ENCODE measurements at places on chromosomes 1 and 21.
A peak's percentile ranks its signal among the peaks of the same experiment; 100 is the strongest.

DNA sequence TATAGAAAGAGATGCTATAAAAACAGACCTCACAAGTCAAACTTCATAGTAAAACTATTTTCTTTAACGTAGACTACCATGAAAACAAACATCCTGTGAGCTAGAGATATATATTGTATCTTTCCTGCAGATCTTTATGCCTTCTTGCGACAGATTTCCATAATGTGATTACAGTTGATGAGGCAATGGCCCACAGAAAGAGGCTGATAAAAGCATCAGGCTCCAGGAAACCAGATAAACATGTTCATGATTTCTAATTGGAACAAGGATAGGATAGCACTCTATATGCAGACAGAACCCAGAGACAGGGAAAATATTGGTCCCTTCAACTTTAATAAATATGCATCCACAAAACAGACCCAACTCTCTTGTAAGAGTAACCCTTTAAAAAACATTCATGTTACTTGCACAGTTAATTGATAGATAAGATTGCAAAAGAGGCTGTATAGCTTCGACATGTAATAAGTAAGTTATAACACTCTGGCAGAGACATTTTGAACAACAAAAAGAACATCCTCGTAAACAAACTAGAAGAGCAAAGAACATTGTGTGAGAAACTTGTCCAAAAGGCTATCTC lies 329.4 kb downstream of the AGBL4 start:
- DNase-seq: no peak

- no peak for DNase-seq
These were observed 16.4 kb upstream of the CHODL start for GRCh38 chr21:18228060-18228739.

DNA sequence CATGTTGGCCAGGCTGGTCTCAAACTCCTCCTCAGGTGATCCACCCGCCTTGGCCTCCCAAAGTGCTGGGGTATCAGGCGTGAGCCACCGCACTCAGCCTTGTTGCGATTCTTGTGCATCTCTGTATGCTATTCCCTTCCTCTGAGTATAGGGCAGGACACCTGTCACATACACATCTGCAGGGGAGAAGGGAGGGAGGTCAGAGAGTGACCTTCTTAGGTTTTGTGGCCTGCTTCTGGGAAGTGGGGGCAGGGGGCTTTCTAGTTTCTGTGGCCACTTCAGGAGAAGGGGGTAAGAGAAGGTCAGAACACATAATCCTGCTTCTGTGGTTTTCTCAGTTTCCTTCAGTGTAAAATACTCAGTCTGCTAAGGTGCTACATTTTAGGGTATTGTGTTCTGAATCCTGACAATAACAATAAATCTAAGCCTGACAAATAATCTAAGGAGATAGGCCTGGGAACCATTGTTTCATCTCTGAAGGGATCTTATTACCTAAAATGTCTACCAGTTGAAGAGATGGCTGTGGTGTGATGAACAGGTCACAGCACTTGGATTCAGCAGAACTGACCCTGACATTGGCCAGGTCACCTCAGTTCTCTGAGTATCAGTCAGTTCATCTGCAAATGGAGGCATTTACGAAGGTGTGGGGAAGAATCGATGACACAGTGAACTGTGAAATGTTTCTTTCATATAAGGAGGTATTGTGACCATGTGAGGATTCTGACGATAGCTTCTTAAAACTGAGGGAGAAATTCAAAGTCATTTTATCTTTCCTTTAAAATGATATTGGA lies 212.6 kb upstream of the L1TD1 start:
- no peak for DNase-seq

DNA sequence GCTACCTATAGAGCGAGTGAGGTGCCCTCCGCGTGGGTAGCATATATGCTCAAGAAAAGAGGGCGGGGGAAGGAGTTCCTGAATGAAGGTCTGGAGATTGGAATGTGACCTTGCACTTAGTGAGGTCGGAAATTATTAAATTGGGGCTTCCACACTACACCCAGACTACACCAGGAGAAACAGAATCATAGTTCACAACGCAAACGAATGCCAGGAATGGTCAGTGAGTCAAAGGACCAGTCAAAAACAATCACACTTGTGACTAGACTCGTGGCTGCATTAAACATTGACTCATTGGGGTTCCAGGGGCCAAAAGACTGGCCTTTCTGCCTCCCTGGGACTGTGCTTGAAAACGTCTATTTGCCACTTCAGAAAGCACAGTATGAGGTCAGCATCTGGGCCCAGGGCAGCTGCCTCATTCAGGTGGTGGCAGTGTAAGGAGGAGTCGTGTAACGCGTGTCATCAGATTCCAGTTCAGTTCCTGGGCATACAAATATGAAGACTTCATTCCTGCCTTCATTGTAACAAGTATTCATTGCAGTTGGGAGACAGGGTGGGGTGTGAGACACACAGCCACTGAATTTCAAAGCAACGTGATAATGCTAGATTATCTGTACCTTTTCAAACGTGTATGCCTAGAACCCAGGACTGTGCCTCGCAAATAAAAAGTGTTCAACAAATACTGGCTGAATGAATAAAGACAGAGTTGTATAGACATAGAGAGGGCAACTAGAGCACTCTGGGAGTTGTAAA lies at the start of gene YOD1:
Gene YOD1, minus strand, starts transcription at position 18 of the 753 bp plus-strand sequence. CDS start 178 bp downstream, outside the sequence.
- no peak for DNase-seq

GRCh38 chr21:41712201-41712600 lies 54.7 kb downstream of the RIPK4 start:
- no peak for DNase-seq

DNA sequence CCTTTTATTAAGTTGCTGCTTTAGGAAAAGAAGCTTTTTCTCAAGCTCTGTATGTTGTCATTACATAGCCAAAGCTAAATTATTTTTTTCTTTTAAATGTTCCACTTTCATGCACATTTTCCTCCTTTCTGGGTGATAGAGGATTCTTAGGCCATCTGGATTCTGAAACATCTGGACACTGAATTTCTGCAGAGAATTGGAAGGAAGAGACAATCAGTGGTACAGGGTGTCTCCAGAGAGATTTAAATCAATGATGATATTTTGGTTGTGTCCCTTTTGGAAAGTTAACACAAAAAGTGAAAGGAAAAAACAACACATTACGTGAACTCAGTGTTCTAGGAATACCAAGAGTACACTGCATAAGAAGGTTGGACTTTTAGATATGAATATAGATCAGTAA lies 211.4 kb upstream of the PKN2 start:
- no peak for DNase-seq

DNA sequence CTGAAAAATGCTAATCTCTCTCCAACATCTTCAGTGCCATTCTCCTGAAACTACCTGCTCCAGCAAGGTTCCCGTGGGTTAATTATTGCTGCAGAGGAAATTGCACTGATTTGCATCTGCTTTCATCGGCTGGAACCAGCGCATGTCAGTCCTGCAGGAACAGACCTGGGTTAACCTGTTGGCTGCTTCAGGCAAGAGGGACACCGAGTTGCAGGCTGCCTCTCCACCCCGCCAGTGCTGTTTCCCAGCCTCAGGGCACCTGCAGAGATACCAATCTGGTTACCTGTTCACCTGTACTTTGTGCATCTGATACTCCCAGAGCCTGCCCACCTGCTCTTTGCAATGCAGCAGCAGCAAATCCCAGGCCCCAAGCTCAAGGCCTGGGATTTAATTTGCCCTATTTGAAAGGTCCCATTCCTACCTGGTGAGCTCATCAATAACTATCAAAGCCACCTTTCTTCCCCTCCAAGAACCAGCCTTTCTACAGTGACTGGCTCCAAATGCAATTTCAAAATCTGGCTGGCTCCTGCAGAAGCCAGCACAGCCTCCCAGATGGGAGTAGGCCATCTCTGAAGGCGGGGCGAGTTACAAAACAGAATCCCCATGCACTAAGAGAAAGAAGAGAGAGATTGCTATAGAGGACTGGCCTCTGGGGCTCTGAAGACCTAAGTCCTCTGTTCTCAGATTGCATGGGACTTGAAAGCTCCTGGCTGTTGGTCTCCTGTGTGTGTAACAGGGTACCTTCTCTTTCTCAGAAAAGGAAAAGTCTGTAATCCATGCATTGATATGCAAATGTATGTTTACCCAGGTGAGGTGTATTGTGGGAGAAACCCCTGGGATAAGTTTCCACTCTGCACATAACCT lies 67.8 kb downstream of the TOMM20 start:
- no peak for DNase-seq

DNA sequence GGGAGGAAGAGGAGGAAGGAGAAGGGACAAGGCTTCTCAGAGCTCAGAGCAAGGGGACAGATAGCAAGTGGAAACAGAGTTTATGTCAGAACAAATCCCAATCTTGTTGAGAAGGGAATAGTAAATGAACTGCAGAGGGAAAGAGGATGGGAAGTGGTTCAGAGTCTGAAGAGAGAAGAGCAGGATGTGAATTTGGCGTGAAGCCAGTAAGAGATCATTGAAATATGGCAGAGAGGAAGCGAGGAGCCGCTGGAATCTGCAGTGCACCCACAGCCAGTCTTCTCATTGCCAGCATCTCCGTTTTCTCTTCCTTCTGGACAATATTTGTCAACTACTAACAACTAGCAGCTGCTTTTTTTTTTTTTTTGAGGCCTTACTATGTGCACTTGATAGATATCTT lies 19.1 kb downstream of the OLFML3 start:
- DNase-seq: no peak

DNA sequence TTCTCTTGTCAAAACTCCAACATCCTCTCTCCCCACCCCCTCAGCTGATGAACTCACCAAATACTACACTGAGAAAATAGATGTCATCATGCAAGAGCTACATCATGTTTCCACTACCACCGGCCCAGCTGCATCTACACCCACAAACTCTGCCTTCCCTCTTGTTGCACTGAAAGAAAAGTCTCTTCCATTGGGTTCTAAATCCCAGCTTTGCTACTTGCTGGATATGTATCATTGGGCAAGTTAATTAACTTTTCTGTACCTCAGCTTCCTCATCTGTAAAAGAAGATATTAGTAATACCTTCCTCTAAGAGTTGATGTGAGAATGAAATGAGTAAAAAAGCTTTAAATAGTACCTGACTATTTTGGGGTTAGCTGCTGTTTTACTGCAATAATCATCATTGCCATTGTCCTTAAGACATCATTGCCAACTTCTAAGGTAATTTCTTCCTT lies 108.6 kb downstream of the OLFML2B start:
- peak; percentile 47 for DNase-seq
